ENCODE measurements at places on chromosomes 3 and 15. TPM values are rescaled to one million over a fixed set of nuclear protein-coding genes. Genes with fewer than 3 reads are reported as not detected.

DNA sequence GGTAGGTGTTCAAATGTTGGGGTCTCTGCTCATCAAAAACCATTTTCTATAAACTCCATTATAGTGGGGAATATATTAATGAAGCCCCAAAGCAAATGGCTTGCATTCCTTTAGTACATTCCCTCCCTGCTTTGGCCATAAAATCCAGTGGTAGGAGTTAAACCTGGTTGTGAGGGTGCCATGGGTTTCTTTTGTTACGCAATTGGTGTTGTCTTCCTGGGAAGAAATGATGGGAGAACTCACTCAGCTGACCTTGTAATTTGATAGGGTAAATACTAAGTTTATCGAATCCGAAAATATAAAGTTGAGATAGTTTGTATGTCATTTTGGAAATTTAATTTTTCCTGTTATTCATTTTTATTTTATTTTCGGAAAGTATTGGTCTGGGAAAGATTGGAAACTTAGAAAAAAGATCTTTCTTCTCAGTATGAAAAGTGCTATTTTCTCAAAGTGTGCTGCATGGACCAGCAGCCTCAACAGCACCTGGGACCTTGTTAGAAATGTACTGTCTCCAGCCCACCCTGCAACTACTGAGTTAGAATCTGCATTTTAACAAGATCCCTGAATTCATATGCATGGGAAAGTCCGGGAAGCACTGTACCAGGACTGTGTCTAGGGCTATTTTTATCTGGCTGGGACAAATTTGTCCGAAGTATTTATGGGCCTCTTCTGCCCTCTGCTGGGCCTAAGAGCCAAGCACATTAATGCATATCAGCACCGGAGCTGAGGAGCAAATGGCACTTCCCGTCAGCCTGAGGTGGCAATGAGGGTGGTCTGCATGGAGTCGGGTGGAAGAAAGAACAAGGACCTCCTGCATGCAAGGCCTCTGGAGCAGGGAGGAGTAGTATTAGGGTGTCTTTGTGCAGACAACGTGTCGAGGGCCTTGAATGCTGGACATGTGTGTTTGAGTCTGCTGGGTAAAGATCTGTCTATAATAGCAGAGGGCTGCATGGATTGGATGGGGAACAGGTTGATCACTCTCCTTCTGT lies 54.7 kb downstream of the FAM81A start:
- DNase-seq, result peak; percentile 64

The CHRNB4 gene
- total RNA-seq, result not detected

The ISY1 gene
- 19.5 TPM for total RNA-seq

GRCh38 chr3:140736863-140737460 lies 59.1 kb downstream of the TRIM42 start:
- peak; percentile 6 for DNase-seq

All from skin of body (tissue), 3 donors.